ENCODE measurements at places on chromosomes 1 and 21.
A peak's percentile ranks its signal among the peaks of the same experiment; 100 is the strongest.

DNA sequence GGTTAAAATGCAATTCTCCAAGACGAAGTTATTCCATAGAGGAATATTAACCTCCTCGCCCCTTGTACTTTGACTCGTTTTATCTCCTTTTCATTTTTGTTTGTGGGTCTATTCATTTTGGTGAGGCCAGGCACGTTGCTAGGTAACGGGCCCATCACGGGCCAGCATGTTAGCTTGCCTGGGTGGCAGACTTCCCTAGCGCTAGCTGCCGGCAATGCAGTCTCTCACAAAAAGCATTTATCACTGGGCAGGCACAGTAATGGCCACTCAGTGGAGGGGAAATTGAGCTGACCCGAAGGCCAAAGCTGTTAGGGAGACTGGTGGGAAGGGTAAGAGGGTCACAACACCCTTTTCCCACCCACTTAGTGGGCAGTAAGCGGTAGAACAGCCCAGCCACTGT is 234.4 kb upstream of the FOXD3 start:
- DNase-seq: no peak

DNA sequence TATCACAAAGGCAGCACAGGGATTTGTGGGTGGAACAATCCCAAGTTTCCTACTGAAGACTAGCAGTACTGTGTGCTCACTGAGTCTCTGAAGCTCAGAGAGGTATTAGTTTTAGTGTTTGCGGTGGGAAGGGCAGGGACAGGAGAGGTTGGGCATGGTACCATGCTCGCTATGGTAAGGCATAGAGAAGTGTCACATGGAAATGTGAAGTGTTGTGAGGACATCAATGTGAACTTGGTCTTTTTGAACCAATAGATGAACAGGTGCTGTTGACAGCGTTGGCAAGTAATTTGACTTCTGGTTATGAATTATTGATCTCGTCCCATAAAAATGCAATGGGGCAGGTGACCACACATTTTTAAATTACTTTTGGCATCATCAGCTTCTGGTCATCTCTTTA is 55.8 kb upstream of the ADAMTS1 start:
- no peak for DNase-seq

DNA sequence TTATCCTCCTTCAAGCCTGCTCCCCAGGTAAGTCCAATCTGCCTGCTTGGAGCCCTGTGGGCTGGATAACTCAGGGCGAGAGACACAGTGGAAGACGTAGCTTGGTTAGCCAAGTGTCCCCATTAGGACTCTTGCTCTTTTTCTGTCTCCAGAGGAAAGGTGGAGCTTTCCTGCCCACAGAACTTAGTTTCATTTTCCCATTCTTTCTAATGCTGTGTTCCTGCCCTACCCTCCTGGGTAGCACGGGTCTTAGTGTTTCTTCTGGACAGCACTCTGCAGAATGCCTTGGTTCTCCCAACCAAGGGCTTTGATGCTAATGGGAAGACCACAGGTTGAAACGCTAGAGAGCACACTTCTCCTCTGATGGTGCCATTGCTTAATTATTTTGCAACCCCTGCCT is 92.5 kb upstream of the LRRC8D start:
- DNase-seq: no peak

GRCh38 chr1:209805875-209806760 is at the start of gene IRF6:
TSS of gene IRF6 (minus strand) at chr1:209806142. CDS start at chr1:209801413, 4,729 bp downstream.
- DNase-seq: peak; percentile 74

GRCh38 chr1:202085682-202086373 is 36.9 kb upstream of the GPR37L1 start:
- no peak for DNase-seq
